ENCODE measurements at places on chromosomes 4 and X. TPM values are rescaled to one million over a fixed set of nuclear protein-coding genes. Genes with fewer than 3 reads are reported as not detected.

Gene SHROOM2
- total RNA-seq, result 25.3 TPM

Gene VCX2
- not detected for total RNA-seq

Gene ARX
- 14.0 TPM for total RNA-seq

Gene COL4A6
- 1.1 TPM for total RNA-seq

Gene GATA1
- not detected for total RNA-seq

Gene OTUD6A
- not detected for total RNA-seq

Gene CDKL5
- 115 TPM for total RNA-seq

Gene ARHGAP10
- 21.5 TPM for total RNA-seq

Gene HHIP
- 39.4 TPM for total RNA-seq

Gene SPARCL1
- 1,454 TPM for total RNA-seq

Gene ZNF518B
- total RNA-seq, result 21.9 TPM

Gene SSX3
- total RNA-seq, result not detected

Gene NSG1
- 85.3 TPM for total RNA-seq

Gene ATP8A1
- total RNA-seq, result 178 TPM

All from dorsolateral prefrontal cortex (tissue), 122 donors.